Glutamatergic neuron (in vitro differentiated cells): ENCODE measurements at places on chromosomes 3 and 15.

GRCh38 chr15:51094606-51095569 is at the start of gene TNFAIP8L3:
TNFAIP8L3 (minus strand) TSS chr15:51094906; CDS start chr15:51094595, 311 bp downstream.
- peak within 1 kb of the TSS; percentile 83 for H3K4me3 ChIP-seq
- peaks cover 7% of the 10 kb centered on the region for H3K27me3 ChIP-seq
- peak; percentile 39 for DNase-seq
- H3K36me3 ChIP-seq, result no peaks in the 10 kb centered on the region
- no peak within 1 kb of the TSS for H3K27ac ChIP-seq
- no peaks in the 10 kb centered on the region for H3K4me1 ChIP-seq

DNA sequence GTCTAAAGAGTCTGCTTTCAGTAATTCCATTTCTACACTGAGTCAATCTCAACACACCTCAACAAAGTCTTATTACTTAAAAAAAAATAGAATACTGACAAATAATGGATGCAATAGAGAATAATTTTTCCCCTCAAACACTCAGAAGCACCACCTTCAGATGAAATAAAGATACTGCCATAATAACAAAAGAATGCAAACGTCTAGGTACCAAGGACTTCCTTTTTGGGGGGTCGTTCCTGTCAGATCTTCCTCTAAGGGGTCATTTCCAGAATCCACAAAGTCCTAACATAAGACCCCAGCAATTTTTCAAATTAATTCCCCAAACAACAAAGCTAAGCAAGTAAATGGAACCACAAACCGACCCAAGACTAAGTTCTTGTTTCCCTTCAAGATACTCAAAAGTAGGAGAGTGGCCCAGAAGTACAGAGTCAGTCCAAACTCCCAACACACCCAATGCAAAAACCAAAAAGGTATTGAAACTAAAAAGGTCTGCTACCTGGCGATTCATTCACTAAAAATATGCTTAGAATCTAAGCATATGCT is 1.3 kb downstream of the RYK start:
- peaks cover 13% of the 10 kb centered on the region for H3K27me3 ChIP-seq
- DNase-seq, result no peak
- peak overlapping the region; percentile 88 for H3K4me3 ChIP-seq
- peaks cover 24% of the 10 kb centered on the region for H3K4me1 ChIP-seq

GRCh38 chr3:24180616-24181015 is 235.5 kb downstream of the NR1D2 start:
- no peak overlapping the region for H3K27ac ChIP-seq
- no peaks in the 10 kb centered on the region for H3K36me3 ChIP-seq
- no peaks in the 10 kb centered on the region for H3K4me1 ChIP-seq
- no peak overlapping the region for H3K4me3 ChIP-seq

DNA sequence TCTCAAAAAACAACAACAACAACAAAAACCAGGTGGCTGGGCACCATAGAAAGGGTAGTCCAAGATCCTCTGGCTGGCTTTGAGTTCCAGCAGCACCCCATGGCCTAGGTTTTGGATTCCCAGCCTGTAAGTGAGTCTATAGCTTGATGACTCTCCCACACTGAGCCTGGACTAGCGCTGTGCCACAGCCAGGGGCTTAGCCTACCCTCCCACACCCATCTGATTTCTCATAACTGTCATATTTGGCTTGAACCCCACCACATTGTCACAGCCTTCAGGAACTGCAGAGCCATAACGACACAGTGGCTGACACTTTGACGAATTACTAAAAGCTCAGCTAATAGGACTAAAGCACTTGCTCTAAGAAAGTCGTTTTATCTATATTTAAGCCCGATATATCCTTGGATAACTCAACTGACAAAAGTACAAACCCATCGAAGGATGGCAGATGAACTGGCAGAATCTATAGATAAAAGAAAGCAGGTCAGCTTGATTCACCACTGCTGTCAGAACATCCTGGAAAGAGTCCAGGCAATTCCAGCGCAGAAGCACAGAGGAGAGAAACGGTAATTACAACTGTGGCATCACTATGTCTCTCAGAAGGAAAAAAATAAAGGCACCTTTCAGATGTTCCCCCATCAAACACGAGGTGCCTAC is 62.1 kb downstream of the HOMER2 start:
- H3K36me3 ChIP-seq, result no peaks in the 10 kb centered on the region
- no peak overlapping the region for H3K4me3 ChIP-seq
- peaks cover 4% of the 10 kb centered on the region for H3K27me3 ChIP-seq
- DNase-seq, result no peak

GRCh38 chr3:77038468-77038929 is 1.4 kb upstream of the ROBO2 start:
- peak overlapping the region; percentile 94 for H3K27ac ChIP-seq
- DNase-seq, result peak; percentile 77
- H3K27me3 ChIP-seq, result peaks cover 9% of the 10 kb centered on the region
- no peaks in the 10 kb centered on the region for H3K36me3 ChIP-seq
- H3K4me1 ChIP-seq, result peaks cover 4% of the 10 kb centered on the region

- H3K4me3 ChIP-seq, result no peak overlapping the region
- H3K27me3 ChIP-seq, result no peaks in the 10 kb centered on the region
- H3K27ac ChIP-seq, result no peak overlapping the region
- H3K4me1 ChIP-seq, result no peaks in the 10 kb centered on the region
- H3K36me3 ChIP-seq, result no peaks in the 10 kb centered on the region
Observed at GRCh38 chr3:51422211-51422610, 31.1 kb downstream of the RBM15B start.

GRCh38 chr15:83164771-83165404 is 42.7 kb downstream of the HDGFL3 start:
- no peaks in the 10 kb centered on the region for H3K27me3 ChIP-seq
- H3K4me3 ChIP-seq, result no peak overlapping the region
- no peak overlapping the region for H3K27ac ChIP-seq
- peaks cover 8% of the 10 kb centered on the region for H3K4me1 ChIP-seq
- DNase-seq, result no peak

GRCh38 chr3:33093847-33094246 is 3.1 kb downstream of the GLB1 start:
- no peak overlapping the region for H3K4me3 ChIP-seq
- H3K27ac ChIP-seq, result no peak overlapping the region
- no peaks in the 10 kb centered on the region for H3K36me3 ChIP-seq

DNA sequence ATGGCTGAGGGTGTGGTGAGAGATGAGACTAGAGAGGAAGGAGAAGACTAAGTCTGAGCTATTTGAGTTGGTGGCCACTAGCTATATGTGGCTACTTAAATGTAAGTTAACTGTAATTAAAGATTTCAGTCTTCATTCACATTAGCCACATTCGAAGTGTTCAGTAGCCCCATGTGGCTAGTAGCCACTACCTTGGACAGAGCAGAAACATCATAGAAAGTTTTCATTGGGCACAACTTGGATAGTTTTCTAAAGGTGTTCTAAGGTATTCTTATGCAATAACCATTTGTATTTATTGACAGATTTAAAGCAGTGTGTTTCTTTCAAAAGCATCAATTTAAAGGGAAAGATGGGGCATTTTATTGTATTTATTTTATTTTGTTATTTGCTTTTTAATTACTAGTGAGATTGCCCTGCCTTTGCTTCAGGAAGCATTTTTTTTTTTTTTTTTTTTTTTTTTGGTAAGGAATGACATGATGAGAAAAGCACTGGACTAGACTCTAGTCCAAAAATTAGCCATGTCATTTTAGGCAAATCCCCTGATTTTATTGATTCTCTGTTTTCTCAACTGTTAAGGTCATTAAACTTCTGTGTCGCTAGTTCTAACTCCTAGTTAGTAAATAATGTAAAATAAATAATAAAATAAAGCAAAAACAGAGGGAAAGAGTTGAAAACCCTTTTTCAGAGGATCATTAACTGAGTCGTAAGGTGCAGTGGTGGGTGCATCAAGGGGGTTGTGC is 153.0 kb upstream of the ROBO2 start:
- no peaks in the 10 kb centered on the region for H3K27me3 ChIP-seq
- DNase-seq, result no peak
- H3K27ac ChIP-seq, result no peak overlapping the region
- no peak overlapping the region for H3K4me3 ChIP-seq
- no peaks in the 10 kb centered on the region for H3K4me1 ChIP-seq

- DNase-seq, result no peak
- no peak overlapping the region for H3K27ac ChIP-seq
- peaks cover 6% of the 10 kb centered on the region for H3K36me3 ChIP-seq
- H3K27me3 ChIP-seq, result peaks cover 3% of the 10 kb centered on the region
- peaks cover 8% of the 10 kb centered on the region for H3K4me1 ChIP-seq
- no peak overlapping the region for H3K4me3 ChIP-seq
Observed at GRCh38 chr3:11530153-11530721, 113.5 kb downstream of the VGLL4 start.

DNA sequence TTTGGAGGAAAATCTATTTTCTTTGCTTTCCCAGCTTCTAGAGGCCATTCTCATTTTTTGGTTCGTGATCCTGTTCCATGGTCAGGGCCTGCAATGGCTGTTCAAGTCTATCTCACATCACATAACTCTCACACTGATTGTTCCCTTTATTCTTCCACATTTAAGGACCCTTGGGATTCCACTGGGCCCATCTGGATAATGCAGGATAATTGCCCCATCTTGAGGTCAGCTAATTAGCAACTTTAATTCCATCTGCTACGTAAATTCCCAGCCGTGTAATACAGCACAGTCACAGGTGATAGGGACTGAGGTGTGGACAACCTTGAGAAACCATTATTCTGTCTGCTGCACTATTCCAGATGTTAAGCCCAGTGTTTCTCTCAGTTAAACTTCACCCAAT is 311.6 kb upstream of the CNTN4 start:
- H3K4me1 ChIP-seq, result peaks cover 27% of the 10 kb centered on the region
- H3K36me3 ChIP-seq, result no peaks in the 10 kb centered on the region
- H3K27me3 ChIP-seq, result no peaks in the 10 kb centered on the region

- no peak overlapping the region for H3K27ac ChIP-seq
- no peak for DNase-seq
- no peak overlapping the region for H3K4me3 ChIP-seq
Observed at GRCh38 chr3:9266716-9267115, 17.3 kb upstream of the SRGAP3 start.

- H3K36me3 ChIP-seq, result peaks cover 7% of the 10 kb centered on the region
- peaks cover 11% of the 10 kb centered on the region for H3K4me1 ChIP-seq
- peaks cover 3% of the 10 kb centered on the region for H3K27me3 ChIP-seq
- no peak overlapping the region for H3K4me3 ChIP-seq
Observed at GRCh38 chr15:43903864-43904290, 77.1 kb downstream of the WDR76 start.

DNA sequence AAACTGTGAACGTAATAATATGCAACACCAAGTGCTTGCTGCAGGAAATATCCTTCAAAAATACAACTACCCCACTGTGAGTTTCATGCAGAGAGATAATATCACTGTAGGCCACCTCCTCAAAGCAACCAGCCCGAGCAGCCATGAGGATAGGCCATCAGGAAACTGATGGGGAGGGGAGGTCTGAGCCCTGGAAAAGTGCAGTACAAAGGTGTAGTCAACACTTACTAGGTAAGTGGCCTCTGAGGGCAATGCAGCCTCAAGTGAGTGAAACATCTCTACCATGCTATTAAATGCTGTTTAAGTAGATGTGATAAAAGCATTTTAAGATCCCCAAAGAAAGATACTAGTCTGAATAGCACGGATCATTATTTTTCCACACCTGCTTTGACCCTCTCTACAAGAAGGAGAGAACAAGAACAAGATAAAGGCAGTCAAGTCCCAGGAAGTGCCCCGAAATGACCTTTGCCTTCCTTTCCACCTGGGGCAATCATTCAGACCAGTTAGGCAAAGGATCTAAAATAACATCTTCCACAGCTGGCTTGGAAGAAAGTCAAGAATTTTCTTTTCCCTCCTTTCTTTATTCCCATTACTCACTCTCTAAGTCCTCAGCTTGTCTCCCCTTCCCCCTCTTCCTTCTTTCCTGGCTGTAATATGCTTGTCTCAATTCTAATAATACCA is 62.8 kb downstream of the FMN1 start:
- DNase-seq, result no peak
- H3K4me1 ChIP-seq, result no peaks in the 10 kb centered on the region
- H3K36me3 ChIP-seq, result no peaks in the 10 kb centered on the region
- H3K27ac ChIP-seq, result no peak overlapping the region
- no peak overlapping the region for H3K4me3 ChIP-seq

- H3K27ac ChIP-seq, result no peak overlapping the region
- H3K27me3 ChIP-seq, result no peaks in the 10 kb centered on the region
- H3K4me1 ChIP-seq, result no peaks in the 10 kb centered on the region
Observed at GRCh38 chr3:190443257-190443656, 6.4 kb downstream of the TMEM207 start.

DNA sequence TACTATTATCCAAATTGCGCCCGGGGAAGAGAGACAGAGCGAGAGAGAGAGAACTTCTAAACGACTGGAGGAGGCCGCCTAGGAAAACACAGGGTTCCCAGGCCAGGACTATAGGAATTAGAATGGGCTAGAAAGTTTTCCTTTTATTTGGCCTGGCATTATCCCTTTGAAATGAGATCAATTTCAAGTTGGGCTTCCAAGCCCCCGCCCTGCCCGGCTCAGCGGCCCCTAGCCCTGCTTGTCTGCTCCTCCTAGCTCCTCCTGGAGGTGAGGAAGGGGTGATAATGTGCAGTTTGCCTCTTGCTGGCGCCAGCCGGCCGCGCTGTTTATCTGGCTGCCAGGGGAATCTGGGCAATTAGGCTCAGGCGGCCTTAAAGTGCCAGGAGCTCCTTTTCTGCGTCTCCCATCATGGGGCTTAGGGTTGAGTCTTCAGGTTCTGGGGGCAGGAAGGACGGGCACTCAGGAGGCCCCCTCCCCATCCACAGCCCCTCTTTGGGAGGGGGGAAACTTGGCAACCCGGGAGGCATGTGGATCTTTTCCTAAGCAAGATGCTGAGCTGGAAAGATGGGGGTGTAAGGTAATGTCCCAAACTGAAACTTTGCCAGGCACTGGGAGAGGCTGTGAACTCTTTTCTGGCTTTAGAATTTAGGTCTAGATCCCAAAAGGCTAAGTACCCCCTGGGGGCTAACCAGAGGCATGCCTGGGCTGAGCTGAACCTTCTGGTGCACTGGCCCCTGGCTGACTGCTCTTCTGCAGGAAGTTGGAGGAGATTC is 5.5 kb downstream of the SMAD6 start:
- H3K27ac ChIP-seq, result no peak overlapping the region
- peaks cover 5% of the 10 kb centered on the region for H3K27me3 ChIP-seq
- H3K4me1 ChIP-seq, result peaks cover 1% of the 10 kb centered on the region
- peak; percentile 61 for DNase-seq
- no peaks in the 10 kb centered on the region for H3K36me3 ChIP-seq

DNA sequence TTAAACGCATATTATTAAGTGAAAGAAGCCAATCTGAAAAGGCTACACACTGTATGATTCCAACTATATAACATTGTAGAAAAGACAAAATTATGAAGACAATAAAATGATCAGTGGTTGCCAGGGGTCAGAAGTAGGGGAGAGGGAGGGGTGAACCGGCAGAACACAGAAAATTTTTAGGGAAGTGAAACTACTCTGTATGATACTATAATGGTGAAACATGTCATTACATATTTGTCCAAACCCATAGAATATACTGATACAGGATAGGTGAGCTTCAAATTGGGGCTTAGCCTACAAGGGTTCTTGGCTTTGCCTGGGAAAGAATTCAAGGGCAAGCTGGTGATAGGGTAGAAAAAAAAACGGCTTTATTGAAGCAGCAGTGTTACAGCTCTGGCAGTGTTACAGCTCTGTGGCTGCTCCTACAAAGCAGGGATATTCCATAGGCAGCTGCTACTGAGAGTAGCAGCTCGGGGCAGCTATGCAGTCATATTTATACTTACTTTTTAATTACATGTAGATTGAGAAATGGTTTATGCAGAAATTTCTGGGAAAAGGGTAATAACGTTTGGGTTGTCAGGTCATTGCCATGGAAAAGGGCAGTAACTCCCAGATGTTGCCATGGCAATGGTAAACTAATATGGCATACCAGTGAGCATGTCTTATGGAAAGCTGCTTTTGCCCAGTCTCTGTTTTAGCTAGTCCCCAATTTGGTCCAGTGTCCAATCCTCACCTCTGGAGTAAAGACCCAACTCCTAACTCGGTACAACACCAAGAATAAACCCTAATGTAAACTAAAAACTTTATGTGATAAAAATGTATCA is 125.1 kb upstream of the SLC25A36 start:
- no peak for DNase-seq
- H3K27ac ChIP-seq, result no peak overlapping the region
- peaks cover 2% of the 10 kb centered on the region for H3K4me1 ChIP-seq
- no peak overlapping the region for H3K4me3 ChIP-seq
- H3K27me3 ChIP-seq, result no peaks in the 10 kb centered on the region
- no peaks in the 10 kb centered on the region for H3K36me3 ChIP-seq
